ENCODE measurements at places on chromosomes 5 and 9. TPM values are rescaled to one million over a fixed set of nuclear protein-coding genes. Genes with fewer than 3 reads are reported as not detected.

GRCh38 chr5:131221888-131222287 lies 42.0 kb upstream of the CDC42SE2 start:
- no peak overlapping the region for H3K27ac ChIP-seq
- no peaks in the 10 kb centered on the region for H3K36me3 ChIP-seq
- peaks cover 13% of the 10 kb centered on the region for H3K4me1 ChIP-seq
- peak; percentile 18 for DNase-seq
- no peak overlapping the region for H3K4me3 ChIP-seq
- H3K27me3 ChIP-seq, result no peaks in the 10 kb centered on the region

DNA sequence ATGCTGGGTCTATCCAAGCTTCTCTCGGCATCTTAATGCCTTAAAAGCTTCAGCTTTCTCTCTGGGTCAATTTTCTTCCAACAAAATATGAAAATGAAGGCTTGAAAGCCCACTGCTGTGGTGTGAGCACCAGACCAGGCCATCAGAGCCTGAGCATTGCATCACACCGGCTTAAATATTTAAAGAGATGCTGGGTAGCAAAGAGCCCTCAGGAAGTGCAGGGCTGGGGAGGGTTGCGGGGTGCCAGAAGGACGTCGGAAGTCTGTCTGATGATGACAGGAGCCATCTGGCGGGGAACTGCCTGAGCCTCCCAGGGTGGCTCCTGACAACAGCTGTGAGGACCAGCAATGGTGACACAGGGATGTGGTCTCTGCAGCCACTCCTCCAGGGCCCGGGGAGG lies 185.5 kb downstream of the OLFM1 start:
- DNase-seq, result no peak
- no peak overlapping the region for H3K27ac ChIP-seq
- H3K4me3 ChIP-seq, result no peak overlapping the region

- peak; percentile 50 for DNase-seq
- H3K4me1 ChIP-seq, result peaks cover 33% of the 10 kb centered on the region
- H3K4me3 ChIP-seq, result peak overlapping the region; percentile 52
- H3K27ac ChIP-seq, result no peak overlapping the region
- no peaks in the 10 kb centered on the region for H3K27me3 ChIP-seq
- no peaks in the 10 kb centered on the region for H3K36me3 ChIP-seq
These were observed 3.2 kb downstream of the PIP5KL1 start for GRCh38 chr9:127927201-127927987.

DNA sequence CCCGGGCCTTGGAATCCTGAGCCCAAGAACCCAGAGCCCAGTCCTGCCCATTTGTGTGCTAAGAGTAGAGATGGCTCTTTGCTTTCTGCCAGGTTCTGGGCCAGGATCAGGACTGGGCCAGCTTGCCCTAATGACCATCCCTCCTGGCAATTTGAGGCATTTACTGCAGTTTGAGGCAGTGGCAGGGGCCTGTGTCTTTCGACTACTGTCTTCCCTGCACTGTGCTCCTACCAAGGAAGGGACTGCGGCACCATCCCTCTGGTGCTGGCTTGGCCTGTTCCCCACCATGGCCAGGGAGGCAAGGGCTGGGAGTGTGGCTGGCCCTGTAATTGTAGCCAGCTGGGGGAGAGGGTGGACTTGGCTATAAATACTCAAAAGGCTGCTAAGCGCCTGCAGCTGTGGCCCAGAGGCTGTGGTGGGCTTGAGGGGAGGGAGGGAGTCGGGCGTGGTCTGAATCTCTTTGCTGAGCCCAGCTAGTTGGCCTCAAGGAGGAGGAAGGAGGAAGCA lies 4.6 kb downstream of the ENHO start:
- no peaks in the 10 kb centered on the region for H3K36me3 ChIP-seq
- no peak for DNase-seq
- no peak overlapping the region for H3K4me3 ChIP-seq
- H3K4me1 ChIP-seq, result no peaks in the 10 kb centered on the region

DNA sequence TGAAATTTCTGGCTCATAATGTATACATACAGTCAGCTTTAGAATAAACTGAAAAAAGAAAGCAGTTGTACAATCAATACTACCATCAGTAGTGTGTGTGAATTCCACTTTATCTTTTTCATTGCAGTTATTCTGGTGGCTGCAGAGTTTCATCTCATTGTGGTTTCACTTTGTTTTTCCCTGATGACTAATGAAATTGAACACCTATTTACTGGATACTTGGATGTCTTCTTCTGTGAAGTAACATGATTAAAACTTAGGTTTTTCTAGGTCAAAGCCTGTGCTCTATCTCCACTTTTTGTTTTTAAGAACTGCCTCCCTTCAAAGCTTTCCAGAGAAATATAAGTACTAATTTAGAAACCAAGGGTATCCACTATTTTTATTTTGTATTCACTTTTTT lies 174.3 kb downstream of the TRPM3 start:
- no peak overlapping the region for H3K27ac ChIP-seq
- no peaks in the 10 kb centered on the region for H3K36me3 ChIP-seq
- DNase-seq, result no peak
- no peaks in the 10 kb centered on the region for H3K27me3 ChIP-seq
- no peak overlapping the region for H3K4me3 ChIP-seq
- H3K4me1 ChIP-seq, result no peaks in the 10 kb centered on the region

ECSCR gene
- total RNA-seq, result 0.36 TPM

DNA sequence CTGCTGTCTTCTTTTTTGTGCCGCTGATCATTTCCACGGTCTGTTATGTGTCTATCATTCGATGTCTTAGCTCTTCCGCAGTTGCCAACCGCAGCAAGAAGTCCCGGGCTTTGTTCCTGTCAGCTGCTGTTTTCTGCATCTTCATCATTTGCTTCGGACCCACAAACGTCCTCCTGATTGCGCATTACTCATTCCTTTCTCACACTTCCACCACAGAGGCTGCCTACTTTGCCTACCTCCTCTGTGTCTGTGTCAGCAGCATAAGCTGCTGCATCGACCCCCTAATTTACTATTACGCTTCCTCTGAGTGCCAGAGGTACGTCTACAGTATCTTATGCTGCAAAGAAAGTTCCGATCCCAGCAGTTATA lies 17.1 kb downstream of the F2R start:
- H3K36me3 ChIP-seq, result peaks cover 7% of the 10 kb centered on the region
- no peaks in the 10 kb centered on the region for H3K27me3 ChIP-seq
- no peaks in the 10 kb centered on the region for H3K4me1 ChIP-seq
- no peak overlapping the region for H3K27ac ChIP-seq

- no peaks in the 10 kb centered on the region for H3K36me3 ChIP-seq
- peak; percentile 72 for DNase-seq
- H3K27ac ChIP-seq, result no peak overlapping the region
- peaks cover 33% of the 10 kb centered on the region for H3K4me1 ChIP-seq
- no peak overlapping the region for H3K4me3 ChIP-seq
These were observed 99.8 kb upstream of the DAP start for GRCh38 chr5:10860645-10861422.

- H3K27me3 ChIP-seq, result no peaks in the 10 kb centered on the region
- DNase-seq, result peak; percentile 75
- H3K27ac ChIP-seq, result peak overlapping the region; percentile 97
- H3K4me3 ChIP-seq, result peak overlapping the region; percentile 81
- H3K4me1 ChIP-seq, result peaks cover 43% of the 10 kb centered on the region
- H3K36me3 ChIP-seq, result no peaks in the 10 kb centered on the region
These were observed 552 bp downstream of the OTULINL start for GRCh38 chr5:14581891-14582796.

DNA sequence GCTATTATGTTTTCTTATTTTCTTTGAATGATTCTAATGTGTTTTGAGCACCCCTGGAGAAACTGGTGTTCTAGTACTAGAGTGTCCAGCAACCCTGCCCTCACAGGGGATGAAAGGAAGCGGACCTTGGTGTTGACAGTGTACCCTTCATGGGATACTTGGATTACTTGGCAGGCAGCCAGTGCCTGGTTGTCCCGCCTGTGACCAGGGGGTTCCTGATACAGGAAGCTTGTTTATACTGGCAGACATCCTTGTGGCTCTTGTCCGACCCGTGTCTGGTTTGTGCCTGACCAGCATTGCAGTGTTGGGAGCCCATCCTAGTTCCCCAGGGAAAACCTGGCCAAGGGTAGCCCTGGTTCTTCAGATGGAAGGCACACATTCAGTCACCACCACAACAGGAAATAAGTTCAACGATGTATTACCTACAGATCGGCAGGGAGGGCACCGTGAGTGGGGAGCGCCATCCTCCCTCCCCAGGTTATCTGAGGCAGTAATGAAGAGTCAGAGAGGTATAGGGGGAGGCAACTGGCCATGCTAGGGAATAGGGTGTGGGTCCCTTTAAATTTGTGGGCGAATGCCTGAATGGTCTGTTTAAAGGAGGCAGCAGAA lies 47.3 kb downstream of the CACNA1B start:
- H3K4me1 ChIP-seq, result no peaks in the 10 kb centered on the region
- no peaks in the 10 kb centered on the region for H3K27me3 ChIP-seq
- no peak overlapping the region for H3K4me3 ChIP-seq
- H3K36me3 ChIP-seq, result no peaks in the 10 kb centered on the region

FAM78A gene
- 0.07 TPM for total RNA-seq

DNA sequence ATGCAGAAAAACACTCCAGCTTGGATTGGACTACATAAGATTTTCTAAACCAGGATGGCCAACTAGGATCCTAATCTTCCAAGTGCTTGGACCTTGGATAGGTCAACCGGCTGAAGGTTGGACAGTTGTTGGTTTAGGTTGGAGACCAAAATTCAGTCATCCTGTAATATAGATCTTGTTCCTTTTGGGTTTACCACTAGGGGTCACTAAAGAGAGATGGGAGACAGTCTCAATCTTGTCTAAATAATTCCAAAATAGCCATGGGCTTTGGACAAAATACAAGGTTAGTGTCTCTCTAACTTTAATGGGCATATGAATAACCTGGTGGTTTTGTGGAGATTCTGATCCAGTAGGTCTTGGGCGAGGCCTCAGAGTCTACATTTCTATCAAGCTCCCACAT lies 148.7 kb upstream of the ERCC6L2 start:
- H3K4me3 ChIP-seq, result no peak overlapping the region
- H3K27me3 ChIP-seq, result no peaks in the 10 kb centered on the region
- no peaks in the 10 kb centered on the region for H3K4me1 ChIP-seq
- H3K36me3 ChIP-seq, result no peaks in the 10 kb centered on the region

PCBD2 gene
- total RNA-seq, result 5.4 TPM

OTULIN gene
- total RNA-seq, result 22.4 TPM

- H3K4me1 ChIP-seq, result no peaks in the 10 kb centered on the region
- DNase-seq, result no peak
- no peak overlapping the region for H3K4me3 ChIP-seq
- H3K27me3 ChIP-seq, result 0 out of 2 replicates have a peak, but pooled peaks cover under 1% of the 10 kb centered on the region
- no peaks in the 10 kb centered on the region for H3K36me3 ChIP-seq
- no peak overlapping the region for H3K27ac ChIP-seq
These were observed 388.3 kb downstream of the ANXA1 start for GRCh38 chr9:73539881-73540390.

DNA sequence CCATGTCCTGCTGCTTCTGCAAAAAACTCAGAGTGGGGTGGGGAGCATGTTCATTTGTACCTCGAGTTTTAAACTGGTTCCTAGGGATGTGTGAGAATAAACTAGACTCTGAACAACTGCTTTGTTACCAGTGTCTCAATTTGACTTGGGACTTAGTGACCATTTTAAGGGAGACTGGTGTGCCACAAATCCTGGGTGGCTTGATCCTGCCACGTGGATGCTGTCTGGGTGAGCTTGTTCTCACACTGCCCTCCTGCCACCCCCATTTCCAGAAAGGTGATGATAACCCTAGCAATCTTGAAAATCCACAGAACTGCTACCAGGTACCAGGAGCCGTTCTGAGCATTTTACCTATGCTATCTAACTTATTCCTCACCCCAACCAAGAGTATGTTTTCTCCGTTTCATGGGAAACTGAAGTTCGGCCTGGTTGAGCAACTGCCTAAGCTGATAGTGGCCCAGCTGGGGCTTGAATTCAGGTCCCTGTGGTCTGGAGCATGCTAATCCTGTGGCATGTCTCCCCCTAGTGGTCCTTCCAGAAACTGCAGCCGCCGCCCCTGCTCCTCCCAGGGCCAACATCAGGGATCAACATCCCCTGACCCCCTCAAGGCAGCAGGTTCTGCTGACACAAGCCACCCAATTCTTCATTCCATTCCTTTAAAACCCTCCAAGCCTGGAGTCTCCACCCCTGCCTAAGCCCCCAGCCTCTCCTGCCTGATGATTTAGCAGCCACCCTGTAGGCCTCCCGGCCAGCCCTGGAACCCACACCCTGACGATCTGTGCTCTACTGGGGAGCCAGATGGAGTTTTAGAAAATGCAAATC lies 2.8 kb downstream of the IL3 start:
- H3K36me3 ChIP-seq, result no peaks in the 10 kb centered on the region
- H3K27me3 ChIP-seq, result no peaks in the 10 kb centered on the region
- H3K4me3 ChIP-seq, result no peak overlapping the region
- H3K27ac ChIP-seq, result no peak overlapping the region
- peaks cover 9% of the 10 kb centered on the region for H3K4me1 ChIP-seq
- DNase-seq, result peak; percentile 64

- H3K4me1 ChIP-seq, result peaks cover 8% of the 10 kb centered on the region
- no peak overlapping the region for H3K4me3 ChIP-seq
- H3K36me3 ChIP-seq, result no peaks in the 10 kb centered on the region
- peak; percentile 88 for DNase-seq
These were observed 78.8 kb downstream of the GIN1 start for GRCh38 chr5:103041071-103041676.

- peak; percentile 73 for DNase-seq
- H3K27me3 ChIP-seq, result no peaks in the 10 kb centered on the region
- peaks cover 12% of the 10 kb centered on the region for H3K4me1 ChIP-seq
- peak overlapping the region; percentile 60 for H3K27ac ChIP-seq
- no peak overlapping the region for H3K4me3 ChIP-seq
These were observed 29.6 kb downstream of the SAR1B start for GRCh38 chr5:134603059-134603458.

GRCh38 chr9:23740531-23740930 lies 85.5 kb downstream of the ELAVL2 start:
- H3K27ac ChIP-seq, result no peak overlapping the region
- H3K27me3 ChIP-seq, result no peaks in the 10 kb centered on the region
- H3K4me1 ChIP-seq, result peaks cover under 1% of the 10 kb centered on the region
- no peaks in the 10 kb centered on the region for H3K36me3 ChIP-seq
- H3K4me3 ChIP-seq, result no peak overlapping the region

DNA sequence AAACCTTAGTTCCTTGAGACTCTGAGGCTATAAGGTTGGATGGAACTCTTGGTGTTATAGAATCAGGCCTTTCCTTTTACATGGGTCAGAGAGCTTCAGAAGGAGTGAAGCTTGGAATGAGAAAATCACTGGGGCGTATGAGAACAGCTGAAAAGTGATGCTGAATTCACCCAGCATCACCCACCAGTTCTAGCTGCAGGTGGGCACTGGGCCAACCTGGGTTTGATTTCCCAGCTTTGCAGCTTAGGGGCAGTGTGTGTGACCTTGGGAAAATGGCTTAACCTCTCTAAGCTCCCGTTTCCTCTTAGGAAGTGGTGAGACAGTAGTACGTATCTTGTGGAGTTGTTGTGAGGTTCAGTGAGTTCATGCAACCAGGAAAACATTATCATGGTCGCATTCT lies 10.7 kb downstream of the PCDH12 start:
- H3K36me3 ChIP-seq, result no peaks in the 10 kb centered on the region
- no peak overlapping the region for H3K27ac ChIP-seq
- no peaks in the 10 kb centered on the region for H3K27me3 ChIP-seq
- H3K4me3 ChIP-seq, result no peak overlapping the region

FBP2 gene
- not detected for total RNA-seq

DDX4 gene
- total RNA-seq, result not detected

GRCh38 chr9:32483343-32483742 lies 42.7 kb downstream of the RIGI start:
- H3K4me3 ChIP-seq, result no peak overlapping the region
- no peaks in the 10 kb centered on the region for H3K4me1 ChIP-seq
- H3K27ac ChIP-seq, result no peak overlapping the region
- no peak for DNase-seq

Data from PC-3 (cell line).